ENCODE measurements at places on chromosomes 5 and 9. TPM values are rescaled to one million over a fixed set of nuclear protein-coding genes. Genes with fewer than 3 reads are reported as not detected.

DNA sequence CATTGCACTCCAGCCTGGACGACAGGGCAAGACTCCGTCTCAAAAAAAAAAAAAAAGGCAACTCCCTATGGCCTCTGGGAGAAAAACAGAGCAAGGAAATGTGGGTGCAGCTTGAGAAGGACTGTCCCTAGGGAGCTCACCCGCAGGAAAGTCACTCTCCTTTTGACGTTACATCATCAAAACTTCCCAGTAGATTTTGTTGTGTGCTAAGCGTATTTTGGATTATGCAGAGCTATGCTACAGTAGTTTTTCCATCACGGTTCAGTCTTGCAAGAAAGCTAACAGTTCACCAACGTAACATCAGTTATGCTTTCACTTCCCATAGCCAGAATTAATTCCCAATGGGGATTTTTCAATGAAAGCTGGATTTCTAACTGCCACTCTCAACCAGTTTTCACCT, 138.8 kb downstream of the HSD17B3 start:
- no peak for DNase-seq

GRCh38 chr5:180180421-180180820, 28.6 kb downstream of the RASGEF1C start:
- DNase-seq = no peak

GRCh38 chr5:60538955-60539866, 160.8 kb downstream of the DEPDC1B start:
- no peak for DNase-seq

- DNase-seq = no peak
These were observed 234.9 kb downstream of the SPATA31D1 start for GRCh38 chr9:82223442-82223841.

DNA sequence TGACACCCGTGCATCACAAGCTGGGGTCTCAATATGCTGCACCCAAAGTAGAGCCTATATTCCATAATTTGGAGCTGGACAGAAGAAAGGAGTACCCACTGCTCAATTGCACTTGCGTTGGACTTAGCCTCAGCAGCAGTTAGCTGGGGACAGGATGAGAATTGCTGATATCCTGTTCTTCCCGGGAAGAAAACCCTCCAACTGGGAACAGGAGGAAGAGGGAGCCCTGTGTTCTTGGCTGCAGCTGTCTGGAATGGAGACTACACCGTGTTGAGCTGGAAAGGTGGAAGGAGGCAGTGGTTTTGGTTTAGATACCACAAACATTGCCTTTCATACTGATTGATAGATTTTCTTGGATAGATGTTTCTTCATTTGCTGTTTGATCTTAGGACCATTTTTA, 24.6 kb downstream of the CNTLN start:
- DNase-seq = no peak

GRCh38 chr9:12771891-12772290, 2.9 kb upstream of the LURAP1L start:
- DNase-seq = no peak

DNA sequence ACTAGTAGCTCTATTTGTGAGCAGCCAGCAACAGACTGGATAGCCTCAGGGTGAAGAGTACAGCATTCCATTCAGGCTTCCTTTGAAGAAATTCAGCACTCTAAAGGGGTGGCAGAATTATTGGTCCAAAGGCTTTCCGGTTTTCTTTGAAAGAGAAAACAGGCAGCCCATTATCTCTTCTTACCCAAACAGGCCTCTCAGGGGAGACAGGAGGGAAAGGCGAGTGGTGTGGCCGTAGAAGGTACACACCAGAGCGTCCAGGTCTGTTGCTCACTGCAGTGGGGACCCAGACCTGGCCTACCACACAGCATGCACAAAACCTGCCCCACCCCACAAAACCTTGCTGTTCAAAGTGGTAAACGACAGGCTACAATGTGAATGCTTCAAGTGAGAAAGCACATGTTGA, 83.3 kb downstream of the ZNF608 start:
- no peak for DNase-seq

The SLCO6A1 gene
- not detected for polyA plus RNA-seq

The ARID3C gene
- polyA plus RNA-seq = 0.19 TPM

The GFRA3 gene
- polyA plus RNA-seq = 2.7 TPM

- no peak for DNase-seq
These were observed 15.1 kb downstream of the ROPN1L start for GRCh38 chr5:10456583-10457420.

The PDE6A gene
- 0.24 TPM for polyA plus RNA-seq

- DNase-seq = no peak
These were observed 56.8 kb downstream of the TRIO start for GRCh38 chr5:14199902-14200301.

GRCh38 chr5:120564013-120564412, 99.9 kb downstream of the PRR16 start:
- DNase-seq = no peak

The GTF3C4 gene
- polyA plus RNA-seq = 24.2 TPM

The SNAPC4 gene
- 10.8 TPM for polyA plus RNA-seq

- no peak for DNase-seq
These were observed 3.8 kb upstream of the NACC2 start for GRCh38 chr9:136098844-136099243.

GRCh38 chr9:134101623-134102149, 33.9 kb upstream of the BRD3 start:
- DNase-seq = no peak

DNA sequence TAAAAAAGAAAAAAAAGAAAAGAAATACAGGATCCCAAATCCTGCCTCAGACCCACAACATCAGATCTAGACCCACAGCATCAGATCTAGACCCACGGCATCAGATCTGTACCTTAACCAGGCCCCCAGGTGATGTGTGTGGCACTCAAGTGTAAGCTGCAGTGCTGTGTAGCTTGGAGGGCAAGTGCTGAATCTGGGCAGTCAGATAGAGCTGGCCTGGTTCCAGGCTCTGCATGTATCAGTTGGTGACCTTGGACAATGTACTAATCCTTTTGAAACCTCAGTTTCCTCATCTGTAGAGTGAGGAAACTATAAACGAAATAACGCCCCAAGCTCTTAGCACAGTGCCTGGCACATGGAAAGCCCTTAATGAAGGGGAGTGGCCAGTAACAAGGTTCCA, 16.7 kb downstream of the COL15A1 start:
- DNase-seq = no peak

GRCh38 chr5:133900534-133901270, 67.7 kb downstream of the C5orf15 start:
- no peak for DNase-seq

The CHSY3 gene
- 5.6 TPM for polyA plus RNA-seq

DNA sequence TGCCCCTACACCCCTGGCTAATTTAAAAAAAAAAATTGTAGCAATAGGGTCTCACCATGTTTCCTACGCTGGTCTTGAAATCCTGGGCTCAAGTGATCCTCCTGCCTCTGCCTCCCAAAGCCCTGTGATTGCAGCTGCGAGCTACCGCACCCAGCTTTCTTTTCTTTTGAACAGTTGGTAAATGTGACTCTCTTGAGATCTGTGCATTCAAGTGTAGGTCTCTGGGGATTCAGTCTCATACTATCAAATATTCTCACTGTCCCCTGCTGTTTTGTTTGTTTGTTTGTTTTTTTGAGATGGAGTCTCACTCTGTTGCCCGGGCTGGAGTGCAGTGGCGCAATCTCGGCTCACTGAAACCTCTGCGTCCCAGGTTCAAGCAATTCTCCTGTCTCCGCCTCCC, 42.3 kb upstream of the CXXC5 start:
- DNase-seq = no peak

The COL23A1 gene
- 8.5 TPM for polyA plus RNA-seq

GRCh38 chr9:98409719-98410118, 154.3 kb upstream of the TBC1D2 start:
- DNase-seq = no peak

The SLC25A2 gene
- polyA plus RNA-seq = not detected

DNA sequence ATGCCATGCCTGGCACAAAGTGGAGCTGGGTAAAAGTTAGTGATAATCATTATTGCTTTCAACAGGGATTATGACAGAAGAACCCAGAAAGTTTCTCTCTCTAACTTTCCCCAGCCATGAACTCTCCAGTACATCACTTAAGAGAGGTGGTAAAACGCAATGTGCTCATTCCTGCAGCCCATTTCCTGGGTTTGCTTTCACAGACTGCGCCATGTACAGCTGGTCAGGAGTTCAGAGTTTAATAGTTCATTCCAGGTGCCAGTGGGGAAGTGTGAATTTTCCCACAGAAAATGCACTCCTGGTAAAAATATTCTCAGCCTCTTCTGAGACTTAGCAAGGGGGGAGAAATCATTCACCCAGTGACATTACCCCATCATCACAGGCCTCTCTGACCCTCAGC, 35.5 kb downstream of the ADAM19 start:
- DNase-seq = no peak

The PAEP gene
- not detected for polyA plus RNA-seq

All from left renal cortex interstitium (tissue), 4 donors.